Metanephros (tissue), 2 donors: ENCODE measurements at places on chromosomes 4 and X. TPM values are rescaled to one million over a fixed set of nuclear protein-coding genes. Genes with fewer than 3 reads are reported as not detected.

ASB12 gene
- 5.5 TPM for total RNA-seq

CTAG1A gene
- total RNA-seq = not detected

CENPI gene
- 8.9 TPM for total RNA-seq

AIMP1 gene
- total RNA-seq = 15.6 TPM

FAM133A gene
- not detected for total RNA-seq

NAA11 gene
- not detected for total RNA-seq

SYP gene
- total RNA-seq = 2.3 TPM

TXK gene
- total RNA-seq = 4.0 TPM

EVC2 gene
- 12.0 TPM for total RNA-seq

FATE1 gene
- total RNA-seq = 0.29 TPM

MAGEB6B gene
- not detected for total RNA-seq

TLL1 gene
- 4.1 TPM for total RNA-seq

VEGFC gene
- total RNA-seq = 9.3 TPM

CCDC110 gene
- 2.1 TPM for total RNA-seq

CCKAR gene
- 0.12 TPM for total RNA-seq

GAGE12F gene
- not detected for total RNA-seq

YY2 gene
- 2.5 TPM for total RNA-seq

SOD3 gene
- 28.8 TPM for total RNA-seq

FOXP3 gene
- 0.23 TPM for total RNA-seq

MAGEA9B gene
- not detected for total RNA-seq

GAK gene
- 108 TPM for total RNA-seq

PABPC1L2A gene
- not detected for total RNA-seq

NXF3 gene
- not detected for total RNA-seq

TTC29 gene
- 0.99 TPM for total RNA-seq

SMR3B gene
- total RNA-seq = not detected

RPGR gene
- 15.0 TPM for total RNA-seq

UGT2B17 gene
- not detected for total RNA-seq

USP51 gene
- 7.6 TPM for total RNA-seq
